ENCODE measurements at places on chromosomes 5 and 9.
A peak's percentile ranks its signal among the peaks of the same experiment; 100 is the strongest.

DNA sequence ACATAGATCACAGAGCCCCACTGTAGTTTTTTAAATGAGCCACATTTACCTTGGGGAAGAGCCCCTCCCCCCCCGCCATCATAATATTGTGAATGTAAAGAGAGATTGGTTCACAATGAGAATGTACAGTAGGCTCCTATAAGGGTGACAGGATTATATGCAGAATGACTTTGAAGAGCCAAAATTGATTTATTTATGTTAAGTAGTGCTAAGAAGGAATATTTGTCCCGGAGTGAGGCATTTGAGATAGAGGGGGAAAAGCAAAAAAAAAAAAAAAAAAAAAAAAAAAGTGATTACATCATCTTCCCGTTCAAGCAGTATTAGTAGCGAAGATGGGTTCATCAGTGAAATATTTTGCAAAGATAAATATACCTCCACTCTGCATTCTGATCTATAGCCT is 73.9 kb downstream of the PIK3R1 start:
- ATAC-seq: no peak
- peak overlapping the region; percentile 77 for H3K4me3 ChIP-seq

DNA sequence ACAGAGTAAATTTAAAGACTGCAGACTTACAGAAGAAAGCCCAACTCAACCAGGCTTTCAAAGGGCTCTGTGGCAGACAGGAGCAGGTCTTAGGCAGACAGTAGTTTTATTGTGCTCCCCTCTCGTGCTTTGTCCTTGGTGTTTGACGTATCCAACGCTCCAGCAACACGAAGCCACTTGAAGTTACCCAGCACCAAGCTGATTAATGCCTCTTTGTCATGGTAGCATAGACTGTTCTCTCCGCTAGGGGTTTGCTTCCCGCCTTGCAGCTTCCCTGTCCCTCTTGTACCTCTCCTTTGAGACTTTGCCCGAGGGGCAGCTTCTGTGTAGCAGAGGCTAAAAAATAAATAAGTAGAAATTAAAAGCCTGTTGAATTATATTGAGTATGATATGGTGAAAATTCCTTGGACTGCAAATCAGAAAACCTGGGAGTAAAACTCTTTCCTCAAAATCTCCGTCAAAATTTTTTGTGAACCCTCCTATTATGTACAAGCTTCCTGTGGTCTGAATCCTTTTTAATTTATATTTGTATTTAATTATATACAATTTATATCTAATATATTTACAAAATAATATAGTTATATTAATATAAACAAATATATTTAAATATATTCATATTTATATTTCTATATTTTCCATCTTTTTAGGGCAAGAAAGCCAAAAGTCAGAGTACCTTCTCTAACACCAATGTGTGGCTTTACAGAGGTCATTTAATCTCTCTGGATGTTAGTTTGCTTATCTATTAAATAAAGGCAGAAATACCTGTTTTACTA is 405.4 kb downstream of the DMAC1 start:
- H3K4me3 ChIP-seq: no peak overlapping the region
- H3K36me3 ChIP-seq: no peaks in the 10 kb centered on the region
- H3K4me1 ChIP-seq: no peaks in the 10 kb centered on the region

GRCh38 chr9:86126998-86127972 is 27.9 kb upstream of the GOLM1 start:
- no peaks in the 10 kb centered on the region for H3K36me3 ChIP-seq
- no peaks in the 10 kb centered on the region for H3K4me1 ChIP-seq
- H3K27me3 ChIP-seq: peaks cover 4% of the 10 kb centered on the region
- H3K27ac ChIP-seq: no peak overlapping the region

DNA sequence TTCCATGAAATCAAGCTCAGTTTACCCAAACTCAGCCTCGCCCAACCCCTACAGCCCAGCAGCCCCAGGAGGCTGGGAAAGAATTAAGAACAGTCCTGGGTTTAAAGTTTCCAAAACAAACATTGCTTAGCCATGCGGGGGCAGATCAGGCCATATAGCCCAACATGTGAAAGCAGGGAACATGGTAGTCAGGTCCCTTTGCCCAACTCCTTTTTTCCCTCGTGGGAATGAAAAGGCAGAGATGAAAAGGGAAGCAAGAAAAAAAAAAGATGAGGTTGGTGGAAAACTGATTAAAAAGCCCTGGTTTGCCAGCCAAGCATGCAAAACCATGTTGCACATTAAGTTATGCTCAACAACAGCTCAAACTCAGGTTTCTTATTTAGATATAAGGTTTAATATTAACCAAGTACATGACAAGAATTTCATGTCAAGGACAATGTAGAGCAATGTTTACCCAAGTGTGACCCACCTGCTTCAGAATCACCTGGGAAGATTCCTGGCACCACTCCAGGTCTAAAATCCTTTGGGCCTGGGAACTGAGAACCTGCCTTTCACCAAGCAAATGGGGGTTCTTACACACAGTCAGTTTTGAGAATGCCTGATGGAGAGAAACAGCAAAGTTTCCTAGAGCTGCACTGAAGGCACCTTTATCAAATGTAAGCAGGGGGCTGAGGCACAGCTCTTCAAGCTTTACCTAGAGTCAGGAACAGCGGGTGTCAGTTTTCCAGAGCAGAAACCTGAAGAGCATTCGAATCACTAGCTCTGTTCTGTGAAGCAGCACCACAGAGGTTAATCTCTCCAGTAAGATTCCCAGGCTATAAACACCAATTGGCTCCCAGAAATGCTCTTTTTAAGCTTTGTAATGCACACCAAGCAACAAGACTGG is 1.7 kb downstream of the FREM1 start:
- no peak for ATAC-seq
- H3K27me3 ChIP-seq: peaks cover 3% of the 10 kb centered on the region
- no peaks in the 10 kb centered on the region for H3K4me1 ChIP-seq

DNA sequence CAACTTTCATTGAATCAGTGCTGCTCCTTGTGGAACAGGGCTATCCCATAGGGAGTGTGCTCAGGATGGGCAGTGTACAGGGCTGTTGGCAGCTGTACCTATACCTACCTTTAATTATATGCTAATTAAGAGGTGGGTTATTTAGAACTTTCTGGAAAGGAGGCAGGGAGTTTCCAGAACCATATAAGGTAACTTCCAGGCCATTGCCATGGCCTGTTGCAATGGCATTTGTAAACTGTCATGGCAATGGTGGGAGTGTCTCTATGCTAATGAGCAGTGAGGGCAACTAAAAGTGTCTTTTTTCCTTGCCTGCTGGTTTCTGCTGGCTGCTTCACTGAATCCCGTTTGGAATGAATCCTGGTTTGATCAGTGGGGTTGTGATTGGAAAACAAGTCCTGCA is 2.3 kb upstream of the ARHGAP26 start:
- H3K4me1 ChIP-seq: peaks cover 21% of the 10 kb centered on the region
- no peak overlapping the region for H3K4me3 ChIP-seq
- H3K27me3 ChIP-seq: no peaks in the 10 kb centered on the region
- H3K27ac ChIP-seq: no peak overlapping the region

DNA sequence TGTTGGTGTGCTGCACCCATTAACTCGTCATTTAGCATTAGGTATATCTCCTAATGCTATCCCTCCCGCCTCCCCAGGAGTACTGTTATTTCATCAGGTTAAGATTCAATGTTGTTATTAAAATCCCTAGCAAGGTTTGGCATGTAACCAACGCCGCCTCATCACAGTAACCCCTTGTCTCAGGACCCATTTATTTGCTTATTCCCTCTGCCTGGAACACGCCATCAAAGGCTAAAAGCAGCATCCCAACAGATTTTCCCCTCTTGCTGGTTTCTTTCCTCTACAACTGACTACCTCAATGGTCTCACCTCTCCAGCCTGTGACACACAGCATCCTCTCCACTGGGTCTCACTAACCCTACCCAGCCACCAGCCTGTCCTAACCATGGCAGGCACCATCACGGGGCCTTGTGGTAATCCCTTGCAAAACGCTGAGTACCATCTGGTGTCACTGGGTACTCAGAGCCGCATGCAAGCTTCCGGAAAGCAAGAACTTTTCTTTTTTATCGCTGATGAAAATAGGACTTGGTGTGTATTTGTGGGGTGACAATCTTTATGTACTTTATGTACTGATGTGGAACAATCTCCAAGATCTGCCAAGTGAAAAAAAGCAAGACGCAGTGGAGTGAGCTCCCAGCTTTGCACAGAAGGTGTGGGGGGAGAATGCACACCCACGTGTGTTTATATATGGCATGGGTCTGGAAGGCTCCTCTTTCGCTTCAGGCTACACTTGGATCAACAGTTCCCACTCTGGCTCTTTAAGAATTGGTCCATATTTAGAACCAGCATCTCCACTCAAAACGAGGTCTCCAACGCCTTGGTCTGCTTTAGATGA is 6.1 kb downstream of the RPS14 start:
- H3K4me1 ChIP-seq: peaks cover 30% of the 10 kb centered on the region
- no peak overlapping the region for H3K4me3 ChIP-seq
- H3K27me3 ChIP-seq: no peaks in the 10 kb centered on the region
- peaks cover 72% of the 10 kb centered on the region for H3K36me3 ChIP-seq
- no peak for ATAC-seq

DNA sequence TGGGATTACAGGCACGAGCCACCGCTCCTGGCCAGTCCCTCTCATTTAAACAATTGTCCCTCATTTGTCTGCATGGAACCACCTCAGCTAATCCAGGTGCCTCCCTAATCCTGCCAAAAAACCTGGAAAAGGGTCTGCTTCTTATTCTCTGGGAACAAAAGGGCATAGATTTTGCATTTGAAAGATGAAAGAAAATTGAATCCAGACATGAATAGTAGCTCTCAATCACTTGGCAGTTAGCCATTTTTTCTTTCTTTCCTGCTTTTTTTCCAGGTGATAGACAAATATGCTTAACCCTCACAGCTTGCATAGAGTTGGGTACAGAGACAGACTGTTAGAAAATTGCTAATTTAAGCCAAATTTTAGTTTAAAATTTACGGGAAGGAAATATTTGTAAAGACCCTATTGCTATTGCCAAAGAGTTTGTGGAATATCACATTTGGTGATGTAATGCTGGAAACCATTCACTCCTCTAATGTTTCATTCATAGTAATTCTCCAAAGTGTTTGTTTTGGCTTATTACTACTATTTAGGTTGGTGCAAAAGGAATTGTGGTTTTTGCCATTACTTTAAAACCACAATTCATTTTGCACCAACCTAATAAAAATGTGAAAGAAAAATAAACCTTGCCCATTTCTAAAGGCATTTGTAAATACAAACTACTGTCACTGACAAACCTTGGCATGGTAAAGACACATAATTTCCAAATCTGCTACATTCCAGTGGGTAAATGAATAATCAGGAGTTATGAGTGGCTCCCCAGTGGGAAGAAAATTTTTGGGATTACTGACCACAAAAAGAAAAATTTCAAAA is 80.5 kb upstream of the JAK2 start:
- H3K4me3 ChIP-seq: no peak overlapping the region
- no peaks in the 10 kb centered on the region for H3K4me1 ChIP-seq
- ATAC-seq: no peak
- H3K27ac ChIP-seq: no peak overlapping the region

DNA sequence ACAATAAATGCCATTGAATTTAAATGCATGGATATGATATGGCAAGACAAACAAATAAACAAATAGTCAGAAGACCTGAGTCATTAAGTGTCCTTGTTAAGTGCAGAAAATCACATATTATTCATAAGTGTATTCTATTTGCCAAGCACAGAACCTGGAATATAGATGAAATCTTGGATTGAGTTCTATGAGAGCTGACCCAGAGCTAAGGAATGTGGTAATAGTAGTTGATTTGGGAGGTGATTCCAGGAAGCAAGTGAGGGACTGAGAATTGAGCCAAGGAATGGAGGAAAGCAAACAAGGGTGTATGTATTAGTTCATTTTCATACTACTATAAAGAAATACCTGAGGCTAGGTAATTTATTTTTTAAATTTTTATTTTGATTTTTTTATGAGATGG is 208.9 kb downstream of the TRIM32 start:
- H3K4me1 ChIP-seq: no peaks in the 10 kb centered on the region
- no peak for ATAC-seq
- H3K27ac ChIP-seq: no peak overlapping the region
- peaks cover 7% of the 10 kb centered on the region for H3K27me3 ChIP-seq
- H3K36me3 ChIP-seq: no peaks in the 10 kb centered on the region

DNA sequence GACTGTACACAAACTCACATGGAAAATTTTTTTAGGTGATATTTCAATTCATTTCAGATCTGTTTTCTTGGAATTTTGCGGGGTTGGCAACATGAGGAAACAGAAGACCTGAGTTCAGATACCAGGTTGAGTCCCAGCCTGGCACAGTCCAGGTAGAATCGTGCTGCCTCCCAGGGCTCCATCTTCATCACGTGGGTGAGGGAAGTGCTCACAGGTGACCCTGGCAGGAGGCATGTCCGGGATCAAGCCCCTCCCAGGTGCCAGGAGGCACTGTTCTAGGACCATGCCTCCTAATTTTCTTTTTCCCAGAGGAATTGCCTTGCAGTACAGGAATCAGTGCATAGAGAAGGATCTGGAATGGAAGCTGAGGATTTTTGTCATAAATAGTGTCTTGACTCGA is 318.3 kb upstream of the IRX4 start:
- H3K27me3 ChIP-seq: peaks cover 12% of the 10 kb centered on the region
- H3K4me1 ChIP-seq: no peaks in the 10 kb centered on the region
- H3K4me3 ChIP-seq: no peak overlapping the region
- no peak for ATAC-seq
- H3K36me3 ChIP-seq: no peaks in the 10 kb centered on the region

GRCh38 chr9:5846501-5846921 is 13.6 kb upstream of the ERMP1 start:
- peaks cover 44% of the 10 kb centered on the region for H3K4me1 ChIP-seq
- no peaks in the 10 kb centered on the region for H3K27me3 ChIP-seq
- ATAC-seq: no peak
- no peak overlapping the region for H3K4me3 ChIP-seq
- peaks cover 6% of the 10 kb centered on the region for H3K36me3 ChIP-seq

- H3K27me3 ChIP-seq: peaks cover 4% of the 10 kb centered on the region
- ATAC-seq: peak; percentile 67
- no peak overlapping the region for H3K4me3 ChIP-seq
- no peaks in the 10 kb centered on the region for H3K4me1 ChIP-seq
These were observed 180.5 kb downstream of the CEMIP2 start for GRCh38 chr9:71587576-71588362.

DNA sequence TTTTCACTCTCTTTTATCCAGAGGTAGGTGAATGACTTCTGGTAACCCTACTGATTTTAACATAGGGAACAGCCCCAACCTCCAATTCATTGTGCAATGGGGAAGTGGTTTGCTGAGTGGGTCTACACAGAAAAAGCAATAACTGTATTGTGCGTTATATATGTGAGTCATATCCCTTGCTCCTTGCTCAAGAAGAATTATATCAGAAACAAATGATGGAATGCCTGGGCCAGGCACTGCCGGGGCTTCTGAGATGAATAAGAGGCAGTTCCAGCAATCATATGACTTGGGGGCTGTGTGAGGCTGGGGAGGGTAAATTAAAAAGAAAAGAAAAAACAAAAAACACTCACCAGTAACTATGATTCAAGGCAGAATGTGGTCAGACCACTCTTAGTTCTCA is 79.2 kb upstream of the ABCA1 start:
- H3K4me1 ChIP-seq: peaks cover 8% of the 10 kb centered on the region
- no peaks in the 10 kb centered on the region for H3K27me3 ChIP-seq
- peak; percentile 94 for ATAC-seq
- no peaks in the 10 kb centered on the region for H3K36me3 ChIP-seq

Measured in activated T-helper 17 cell treated with anti-CD3 and anti-CD28 coated beads, Interleukin-2, amount 50 U/mL, for 72 hours (primary cell).